ENCODE measurements at places on chromosomes 2 and 18.

GRCh38 chr2:19787134-19787533 lies 114.6 kb downstream of the TTC32 start:
- no peak for DNase-seq

DNA sequence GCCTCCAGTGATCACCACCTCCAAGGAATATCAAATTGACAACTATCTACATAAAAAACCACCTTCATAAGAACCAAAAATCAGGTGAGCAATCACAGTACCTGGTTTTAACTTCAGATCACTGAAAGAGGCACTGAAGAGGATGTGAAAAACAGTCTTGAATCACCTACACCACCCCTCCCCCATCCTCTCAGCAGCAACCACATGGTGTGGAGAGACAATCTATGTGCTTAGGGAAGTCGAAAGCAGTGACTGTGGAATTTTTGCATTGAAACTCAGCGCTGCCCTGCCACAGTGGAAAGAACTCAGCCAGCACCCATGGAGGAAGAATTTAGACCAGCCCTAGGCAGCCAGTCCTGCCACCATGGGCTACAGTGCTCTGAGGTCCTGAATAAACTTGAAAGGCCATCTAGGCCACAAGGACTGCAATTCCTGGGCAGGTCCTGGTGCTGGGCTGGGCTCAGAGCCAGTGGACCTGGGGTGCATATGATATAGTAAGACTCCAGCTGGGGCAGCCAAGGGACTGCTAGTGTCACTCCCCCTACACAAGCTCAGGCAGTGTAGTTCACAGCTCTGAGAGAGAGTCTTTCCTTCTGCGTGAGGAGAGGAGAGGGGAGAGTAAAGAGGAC lies 75.6 kb downstream of the ATL2 start:
- DNase-seq: no peak

GRCh38 chr2:168166902-168167510 lies 80.4 kb downstream of the STK39 start:
- peak; percentile 70 for DNase-seq

GRCh38 chr2:164510895-164511294 lies 110.4 kb downstream of the GRB14 start:
- no peak for DNase-seq

DNA sequence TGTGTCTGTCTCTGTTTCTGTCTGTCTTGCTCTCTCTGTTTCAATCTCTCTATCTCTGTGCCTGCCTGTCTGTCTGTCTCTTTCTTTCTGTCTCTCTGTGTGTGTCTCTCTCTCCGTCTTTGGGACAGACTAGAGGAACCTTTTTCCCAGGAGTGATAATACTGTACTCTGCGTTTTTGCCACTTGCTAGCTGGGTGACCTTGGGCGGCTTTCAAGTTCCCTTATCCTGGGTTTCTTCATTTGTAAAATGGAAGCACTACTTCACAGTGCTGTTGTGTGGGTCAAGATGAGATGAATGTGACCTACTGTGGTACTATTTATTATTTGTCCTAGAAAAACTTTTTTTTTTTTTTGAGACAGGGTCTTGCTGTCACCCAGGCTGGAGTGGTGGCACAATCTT lies 42.4 kb downstream of the HPCAL1 start:
- DNase-seq: no peak
